ENCODE measurements at places on chromosomes 3 and 15.

- DNase-seq = no peak
Measured at GRCh38 chr3:2446146-2446545, 347.5 kb downstream of the CNTN4 start.

DNA sequence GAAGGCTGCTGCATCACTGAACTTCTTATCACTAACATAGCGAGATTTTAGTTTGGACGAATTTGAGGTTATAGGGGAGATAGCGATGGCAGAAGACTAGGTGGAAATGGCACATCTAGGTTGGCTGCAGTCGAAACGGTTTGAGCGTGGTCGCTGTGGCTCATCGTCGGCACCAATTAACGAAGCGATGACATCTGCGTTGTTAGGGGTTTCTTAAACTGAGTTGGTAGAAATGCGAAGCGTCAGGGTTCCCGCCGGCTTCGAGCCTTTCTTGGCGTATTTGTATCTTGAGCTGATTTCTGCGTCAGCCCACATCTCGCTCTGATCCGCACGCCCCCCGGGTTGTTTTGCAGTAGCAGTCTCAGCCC lies 319 bp downstream of the LNP1 start:
- DNase-seq = peak; percentile 74

DNA sequence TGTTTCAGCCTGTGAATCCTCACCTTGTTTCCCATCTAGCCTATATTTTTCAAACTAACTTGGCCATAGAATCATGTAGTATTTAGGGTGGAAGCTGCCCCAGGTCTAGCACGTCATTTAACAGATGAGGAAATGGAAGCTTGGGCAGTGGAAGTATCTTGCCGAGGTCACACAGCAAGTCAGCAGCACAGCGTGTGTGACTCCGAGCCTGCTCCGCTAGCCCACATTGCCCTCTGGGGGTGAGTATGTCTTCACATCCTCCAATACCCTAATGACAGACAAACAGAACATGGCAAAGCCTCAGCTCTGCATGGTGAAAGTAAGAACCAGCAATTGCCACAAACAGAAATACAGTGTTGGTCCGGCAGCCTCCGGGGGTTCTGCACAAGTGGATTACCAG lies 2.2 kb upstream of the CCR5 start:
- peak; percentile 96 for DNase-seq

- DNase-seq = no peak
Measured at GRCh38 chr15:29054171-29055045, 168.6 kb downstream of the APBA2 start.

DNA sequence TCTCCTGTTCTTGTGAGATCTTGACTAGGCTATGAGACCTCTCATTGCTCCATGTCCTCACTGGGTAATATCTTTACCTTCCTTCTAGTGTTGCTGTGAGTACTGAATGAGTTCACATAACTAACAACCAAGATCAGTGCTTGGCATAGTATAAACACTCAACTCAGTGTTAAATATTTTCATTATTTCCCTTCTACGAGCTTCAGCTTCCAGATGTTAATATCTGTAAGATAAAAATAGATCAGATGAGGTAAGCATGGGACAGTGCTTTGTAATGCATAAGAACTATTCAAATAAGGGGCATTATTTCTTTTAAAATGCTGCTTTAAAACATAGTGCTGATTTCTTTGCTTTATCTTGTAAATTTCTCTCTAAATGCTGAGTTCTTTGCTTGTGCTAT lies 130.8 kb downstream of the DIPK2A start:
- DNase-seq = no peak

All from NB4 (cell line).